Prostate gland (tissue), 2 donors: ENCODE measurements at places on chromosomes 16 and 17. TPM values are rescaled to one million over a fixed set of nuclear protein-coding genes. Genes with fewer than 3 reads are reported as not detected.

AGRP gene
- total RNA-seq = not detected

KRT36 gene
- total RNA-seq = not detected

ZNF423 gene
- total RNA-seq = 22.7 TPM

TMC6 gene
- total RNA-seq = 36.1 TPM

KRTAP1-4 gene
- not detected for total RNA-seq

ITGAD gene
- total RNA-seq = not detected

CDK5RAP3 gene
- 185 TPM for total RNA-seq

PDILT gene
- total RNA-seq = 0.87 TPM

ABCA6 gene
- total RNA-seq = 3.2 TPM

RNF157 gene
- 47.5 TPM for total RNA-seq

C16orf96 gene
- 0.27 TPM for total RNA-seq

LGALS9 gene
- total RNA-seq = 7.2 TPM

ASGR2 gene
- total RNA-seq = not detected

GNAO1 gene
- 6.1 TPM for total RNA-seq

GRCh38 chr17:75430159-75430974 is 24.9 kb upstream of the GRB2 start:
- DNase-seq = no peak

- no peak for DNase-seq
Measured at GRCh38 chr17:71699907-71700306, 420.9 kb upstream of the SOX9 start.

GRCh38 chr17:40648384-40648968 is 858 bp upstream of the SMARCE1 start:
- DNase-seq = peak; percentile 24

- no peak for DNase-seq
Measured at GRCh38 chr16:17359788-17360390, 110.9 kb downstream of the XYLT1 start.

DNA sequence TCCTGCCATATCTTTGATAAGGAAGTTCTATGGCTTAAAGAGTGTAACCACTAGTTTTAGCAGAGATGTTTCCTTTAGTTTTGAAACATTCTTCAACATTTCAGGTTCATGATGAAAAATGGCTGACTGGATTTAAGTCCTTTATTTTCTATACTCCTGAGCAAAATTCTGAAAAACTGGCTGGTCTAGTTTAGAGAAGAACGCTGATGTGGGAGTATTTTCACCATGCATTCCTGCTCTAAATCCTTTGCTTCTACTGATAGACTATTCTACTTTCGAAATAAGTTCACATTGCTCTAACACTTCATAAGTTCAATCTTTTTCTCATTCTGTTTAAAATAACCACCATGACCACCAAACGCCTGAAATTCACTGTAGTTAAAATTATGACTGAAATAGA is 281.9 kb downstream of the FTO start:
- no peak for DNase-seq

DNA sequence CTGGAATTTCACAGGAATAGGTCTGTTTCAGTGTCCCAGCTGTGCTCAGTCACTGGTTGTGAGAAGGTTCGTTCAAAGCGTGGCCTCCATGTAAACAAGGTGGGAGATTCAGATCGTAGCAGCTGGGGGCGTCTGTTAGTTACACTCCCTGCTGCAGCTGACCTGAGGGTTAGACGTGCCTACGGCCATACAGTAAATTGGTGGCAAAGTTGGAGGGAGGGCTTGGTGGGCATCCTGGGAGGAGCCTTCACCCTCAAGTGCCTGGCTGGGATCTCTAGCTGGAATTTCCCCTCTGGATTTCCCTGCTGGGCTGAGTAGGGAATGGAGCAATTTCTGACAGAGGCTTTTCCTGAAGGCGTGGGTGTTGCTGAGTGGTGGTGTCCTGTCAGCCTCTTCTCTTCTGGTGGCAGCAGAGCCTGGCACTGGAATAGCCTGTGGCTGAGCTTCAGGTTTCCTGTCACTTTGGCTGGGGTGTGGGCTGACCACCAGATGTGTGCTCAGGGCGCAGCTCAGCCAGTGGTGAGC is 6.4 kb downstream of the FCSK start:
- no peak for DNase-seq

DNA sequence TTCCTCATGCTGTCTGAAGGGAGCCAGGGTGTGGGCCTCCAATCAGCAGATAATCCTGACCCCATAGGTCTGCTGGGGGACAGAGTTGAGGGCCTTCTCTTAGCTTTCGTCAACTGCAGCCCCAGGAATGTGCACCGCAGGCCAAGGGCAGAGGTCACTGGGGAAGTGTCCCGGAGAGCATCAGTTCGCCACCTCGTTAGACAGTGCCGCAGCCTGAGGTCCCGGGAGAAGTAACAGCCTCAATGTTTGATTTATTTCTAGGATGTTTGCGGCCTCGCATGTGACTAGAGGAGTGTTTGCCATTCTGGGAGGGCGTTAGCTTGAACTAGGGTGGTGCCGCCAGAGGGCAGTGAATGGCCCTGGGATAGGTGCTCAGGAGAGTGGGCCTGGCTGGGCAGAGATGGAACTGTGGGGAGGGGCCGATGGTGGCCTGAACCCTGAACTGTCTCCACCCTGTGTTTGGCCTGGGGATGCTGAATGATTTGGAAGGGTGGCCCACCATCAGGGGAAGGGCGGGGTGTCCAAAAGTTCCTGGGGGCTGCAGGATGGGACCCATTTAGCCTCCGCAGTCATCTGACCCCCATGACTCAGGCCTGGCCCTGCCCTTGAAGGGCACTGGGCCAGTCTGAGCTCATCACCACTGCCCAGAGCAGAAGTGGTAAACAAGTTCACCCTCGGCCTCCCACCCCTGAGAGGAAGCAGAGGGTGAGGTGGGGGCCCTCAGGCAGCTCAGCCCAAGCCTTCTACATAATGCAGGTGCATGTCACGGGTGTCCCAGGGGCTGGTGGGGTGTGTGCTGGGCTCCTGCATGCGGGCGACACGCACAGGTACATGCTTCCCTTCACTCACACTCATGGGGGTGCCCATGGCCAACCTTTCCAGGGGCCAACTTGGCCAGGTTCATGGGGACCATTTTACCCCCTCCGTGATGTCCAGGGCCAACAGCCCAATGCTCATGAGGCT is 12.4 kb upstream of the TAC4 start:
- DNase-seq = no peak

DNA sequence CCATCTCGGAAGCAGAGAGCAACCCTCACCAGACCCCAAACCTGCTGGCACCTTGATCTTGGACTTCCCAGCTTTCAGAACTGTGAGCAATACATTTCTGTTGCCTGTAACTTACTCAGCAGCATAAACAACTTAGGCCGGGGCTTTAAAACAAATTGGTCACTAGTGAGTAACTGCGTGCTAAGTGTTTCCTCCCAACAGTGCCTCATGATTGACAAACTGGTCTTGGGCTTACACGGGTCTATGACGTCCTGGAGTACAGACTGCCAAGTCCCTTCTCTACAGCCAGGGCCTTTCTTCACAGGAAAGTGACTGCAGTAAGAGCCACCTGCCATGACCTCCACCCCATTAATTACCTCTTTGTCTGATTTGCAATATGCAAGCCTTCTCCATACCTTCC is 136.7 kb downstream of the XYLT1 start:
- DNase-seq = no peak

DNA sequence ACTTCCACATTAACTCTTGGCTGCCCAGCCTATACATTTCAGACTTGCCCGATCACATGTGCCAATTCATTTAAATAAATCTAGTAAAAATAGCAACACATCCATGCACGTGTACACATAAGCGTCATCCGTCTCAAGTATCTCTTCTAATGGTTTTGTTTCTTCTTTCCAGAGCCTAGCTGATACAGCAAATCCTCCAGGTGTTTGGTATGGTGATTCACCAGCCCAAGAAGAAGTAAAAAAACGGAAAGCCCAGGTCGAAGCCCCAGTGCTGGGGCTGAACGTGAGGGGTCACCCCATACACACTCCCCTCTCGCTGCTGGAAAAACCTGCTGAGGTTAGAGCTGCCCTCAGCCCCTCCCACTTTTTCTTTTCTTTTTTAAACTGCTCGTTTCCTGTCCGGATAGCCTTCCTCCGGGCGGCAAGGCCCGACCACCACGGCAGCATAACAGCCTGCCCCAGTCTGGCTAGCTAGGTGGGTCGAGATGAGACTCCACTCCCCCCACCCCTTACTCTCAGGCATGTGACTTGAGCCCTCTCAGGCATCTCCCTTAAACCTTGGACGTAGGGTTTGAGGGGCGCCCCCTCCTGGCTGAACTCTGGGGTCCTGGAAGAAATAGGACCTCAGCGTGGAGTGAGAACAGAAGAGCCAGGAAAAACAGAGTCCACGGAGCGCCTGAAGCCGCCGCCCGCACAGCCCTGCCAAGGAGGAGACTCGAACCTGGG is 13.9 kb upstream of the OR1F1 start:
- no peak for DNase-seq

DNA sequence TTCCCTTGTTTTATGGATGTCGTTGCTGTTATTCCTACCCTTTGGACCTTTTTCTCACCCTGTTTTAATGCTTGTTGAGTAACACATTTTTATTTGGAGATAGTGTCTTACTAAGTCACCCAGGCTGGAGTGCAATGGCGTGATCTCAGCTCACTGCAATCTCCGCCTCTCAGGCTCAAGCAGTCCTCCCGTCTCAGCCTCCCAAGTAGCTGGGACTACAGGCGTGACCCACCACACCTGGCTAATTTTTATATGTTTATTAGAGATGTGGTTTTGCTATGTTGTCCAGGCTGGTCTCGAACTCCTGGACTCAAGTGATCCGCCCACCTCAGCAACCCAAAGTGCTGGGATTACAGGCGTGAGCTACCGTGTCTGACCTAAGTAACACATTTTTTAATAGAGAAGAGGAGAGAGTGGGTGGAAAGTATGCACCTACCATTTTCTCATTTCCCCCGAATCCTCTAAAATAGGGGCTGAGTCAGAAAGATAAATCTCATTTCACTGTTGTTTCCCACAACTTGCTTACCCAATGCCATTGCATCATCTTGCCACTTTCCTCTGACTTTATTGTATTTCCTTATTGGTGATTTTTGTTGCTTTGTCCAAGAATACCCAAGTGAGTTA is 7.0 kb downstream of the DHX40 start:
- no peak for DNase-seq

GRCh38 chr17:67156269-67157199 is 88.5 kb downstream of the HELZ start:
- no peak for DNase-seq

DNA sequence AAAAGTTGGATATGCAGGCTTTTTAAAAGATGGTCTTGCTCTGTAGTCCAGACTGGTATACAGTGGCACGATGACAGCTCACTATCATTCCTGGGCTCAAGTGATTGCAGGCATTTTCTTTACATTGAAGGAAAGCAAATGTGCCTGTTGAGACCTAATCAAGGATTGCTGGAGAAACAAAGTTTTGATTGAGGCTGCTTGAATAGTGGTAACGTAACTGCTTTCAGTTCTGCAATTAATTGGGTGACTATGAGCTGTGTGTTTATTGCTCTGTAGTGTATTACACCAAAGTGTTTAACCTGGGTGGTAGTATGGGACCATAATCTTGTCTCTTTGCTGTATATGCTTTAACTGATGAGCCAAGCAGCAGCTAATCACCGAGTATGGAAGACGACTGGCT is 2.3 kb downstream of the UBB start:
- no peak for DNase-seq

DNA sequence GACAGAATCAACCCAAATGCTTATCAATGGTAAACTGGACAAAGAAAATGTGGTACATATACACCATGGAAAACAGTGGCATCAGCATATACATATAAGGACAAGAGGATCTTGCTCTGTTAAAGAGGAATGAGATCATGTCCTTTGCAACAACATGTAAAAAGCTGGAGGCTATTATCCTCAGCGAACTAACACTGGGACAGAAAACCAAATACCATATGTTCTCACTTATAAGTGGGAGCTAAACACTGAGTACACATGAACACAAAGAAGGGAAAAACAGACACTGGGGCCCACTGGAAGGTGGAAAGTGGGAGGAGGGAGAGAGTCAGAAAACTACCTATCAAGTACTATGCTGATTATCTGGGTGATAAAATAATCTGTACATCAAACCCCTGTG is 447.3 kb upstream of the MAF start:
- DNase-seq = no peak

GRCh38 chr17:81487487-81488275 is 24.9 kb downstream of the ACTG1 start:
- peak; percentile 68 for DNase-seq

- DNase-seq = no peak
Measured at GRCh38 chr17:65277576-65277975, 140.4 kb downstream of the RGS9 start.

- no peak for DNase-seq
Measured at GRCh38 chr17:74270333-74270732, 3.7 kb upstream of the DNAI2 start.

- peak; percentile 87 for DNase-seq
Measured at GRCh38 chr16:85611444-85612190, 1.5 kb upstream of the GSE1 start.

- DNase-seq = no peak
Measured at GRCh38 chr17:68310152-68310551, 18.9 kb downstream of the ARSG start.

- no peak for DNase-seq
Measured at GRCh38 chr16:2211923-2212347, 1.3 kb upstream of the BRICD5 start.

GRCh38 chr17:74749279-74750038 is 1.0 kb downstream of the NHERF1 start:
- DNase-seq = no peak

DNA sequence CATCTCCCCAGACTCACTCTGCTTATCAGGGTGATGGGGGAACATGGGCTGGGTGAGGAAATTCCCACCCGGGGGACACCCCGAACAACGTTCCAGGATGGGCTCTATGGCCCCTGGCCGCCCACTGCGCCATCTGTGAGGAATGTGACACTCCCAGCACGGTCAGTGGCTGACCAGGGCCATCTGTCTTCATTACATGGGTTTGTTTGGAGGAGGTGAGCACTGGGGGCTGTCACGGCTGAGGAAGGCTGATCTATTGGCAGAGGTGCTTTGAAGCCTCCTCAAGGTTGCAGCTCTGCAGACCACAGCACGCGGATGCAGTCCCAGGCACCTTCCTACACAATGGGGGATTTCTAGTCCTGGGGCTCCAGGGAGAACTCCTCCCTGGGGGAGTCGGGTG is 214.1 kb upstream of the FOXF1 start:
- no peak for DNase-seq

DNA sequence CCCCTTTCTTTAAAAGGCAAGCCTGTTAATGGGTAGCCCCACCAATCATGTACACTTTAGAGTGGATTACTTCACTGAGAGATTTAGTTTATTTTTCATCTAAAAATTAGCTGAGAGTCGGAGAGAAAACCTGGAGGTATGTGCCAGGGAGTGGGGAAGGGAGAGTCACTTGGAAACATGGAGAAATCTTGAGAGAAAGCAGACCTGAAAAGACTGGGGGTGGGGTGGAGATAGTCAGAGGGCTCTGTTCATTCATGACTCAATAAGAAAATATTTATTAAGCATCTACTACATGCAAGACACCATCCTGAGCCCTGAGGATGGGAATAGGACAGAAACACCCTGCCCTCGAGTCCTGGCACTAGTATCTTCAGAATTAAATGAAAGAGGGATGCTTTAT is 27.4 kb upstream of the RCVRN start:
- DNase-seq = no peak

DNA sequence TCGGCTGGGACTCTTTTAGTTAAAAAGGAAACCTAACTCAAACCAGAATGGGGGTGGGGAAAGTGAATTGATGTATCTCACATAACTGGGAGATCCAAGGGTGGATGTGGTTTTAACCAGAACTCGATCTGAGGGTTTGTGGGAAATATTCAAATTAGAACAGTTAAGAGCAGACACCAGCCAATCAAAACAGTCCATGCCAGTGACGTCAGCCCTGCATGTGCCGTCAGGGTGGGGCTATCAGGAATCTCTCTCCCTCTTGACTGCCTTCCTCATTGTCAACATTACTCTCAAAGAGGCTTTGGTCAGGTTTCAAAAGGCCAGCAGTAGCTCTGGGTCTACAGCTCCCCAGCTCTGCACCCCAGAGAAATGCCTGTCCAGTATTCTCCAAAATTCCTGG is 94.2 kb upstream of the HSBP1 start:
- no peak for DNase-seq
